Activated T-cell treated with anti-CD3 and anti-CD28 coated beads, Interleukin-2, amount 50 U/mL, for 72 hours (primary cell): ENCODE measurements at places on chromosomes 2 and 18.

DNA sequence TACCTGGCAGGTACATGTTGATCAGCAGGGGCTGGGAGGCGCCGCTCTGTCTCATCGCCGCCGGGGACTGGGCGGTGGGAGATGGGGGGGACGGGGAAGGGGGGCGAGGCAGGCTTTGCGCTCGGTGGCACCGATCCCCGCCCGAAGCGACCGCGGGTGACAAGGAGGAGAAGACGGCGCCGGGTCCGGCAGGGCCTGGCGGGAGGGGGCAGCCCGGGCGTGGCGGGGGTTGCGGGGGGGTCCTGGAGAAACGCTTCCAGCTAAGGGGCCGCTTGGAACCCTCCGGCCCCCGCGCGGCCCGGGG lies at the start of gene FEV:
Gene FEV (minus strand): TSS at position 164 of the 304 bp plus-strand sequence. CDS start 109 bp downstream, at position 55.
- DNase-seq: no peak

GRCh38 chr2:219071131-219071816 lies 10.6 kb upstream of the IHH start:
- DNase-seq: no peak

GRCh38 chr2:224085811-224086210 lies 46.7 kb upstream of the SERPINE2 start:
- DNase-seq: no peak

GRCh38 chr2:19937004-19937403 lies 35.2 kb upstream of the TTC32 start:
- no peak for DNase-seq
